PC-3 (cell line): ENCODE measurements at places on chromosomes 7 and 10.

DNA sequence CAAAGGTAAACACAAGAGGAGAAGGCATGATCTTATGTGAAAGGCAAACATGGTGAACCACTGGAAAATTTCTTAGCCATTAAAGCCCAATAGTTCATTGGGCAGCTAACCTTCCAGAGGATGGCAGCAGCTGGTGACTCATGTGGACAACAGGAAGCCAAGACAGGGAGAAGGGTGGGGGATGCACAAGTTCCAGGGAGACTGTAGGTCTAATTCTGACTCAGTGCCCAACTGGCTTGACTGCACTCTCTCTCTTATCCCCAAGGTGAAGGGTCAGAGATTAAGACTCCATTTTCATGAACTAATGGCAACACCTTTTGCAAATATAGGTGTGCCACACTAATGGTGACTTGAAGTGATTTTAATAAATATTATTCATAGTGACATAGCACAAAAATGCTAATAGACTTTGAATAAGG lies 47.9 kb upstream of the SLC35B4 start:
- peak; percentile 95 for DNase-seq

- DNase-seq, result peak; percentile 13
These were observed 2.3 kb downstream of the GRM8 start for GRCh38 chr7:127250312-127251035.

GRCh38 chr7:4079956-4080355 lies 602.1 kb upstream of the FOXK1 start:
- no peak for DNase-seq

GRCh38 chr7:104550362-104550761 lies 222.0 kb downstream of the LHFPL3 start:
- peak; percentile 10 for DNase-seq

- DNase-seq, result no peak
These were observed 33.3 kb upstream of the SH2B2 start for GRCh38 chr7:102253066-102253972.

GRCh38 chr7:77796960-77797359 lies 1.3 kb downstream of the TMEM60 start:
- no peak for DNase-seq

- no peak for DNase-seq
These were observed 111.7 kb upstream of the BTBD16 start for GRCh38 chr10:122159141-122159970.

- DNase-seq, result peak; percentile 43
These were observed 22.8 kb downstream of the FRMPD2 start for GRCh38 chr10:48251525-48252353.

GRCh38 chr7:98674461-98674860 lies 57.4 kb downstream of the NPTX2 start:
- peak; percentile 11 for DNase-seq

DNA sequence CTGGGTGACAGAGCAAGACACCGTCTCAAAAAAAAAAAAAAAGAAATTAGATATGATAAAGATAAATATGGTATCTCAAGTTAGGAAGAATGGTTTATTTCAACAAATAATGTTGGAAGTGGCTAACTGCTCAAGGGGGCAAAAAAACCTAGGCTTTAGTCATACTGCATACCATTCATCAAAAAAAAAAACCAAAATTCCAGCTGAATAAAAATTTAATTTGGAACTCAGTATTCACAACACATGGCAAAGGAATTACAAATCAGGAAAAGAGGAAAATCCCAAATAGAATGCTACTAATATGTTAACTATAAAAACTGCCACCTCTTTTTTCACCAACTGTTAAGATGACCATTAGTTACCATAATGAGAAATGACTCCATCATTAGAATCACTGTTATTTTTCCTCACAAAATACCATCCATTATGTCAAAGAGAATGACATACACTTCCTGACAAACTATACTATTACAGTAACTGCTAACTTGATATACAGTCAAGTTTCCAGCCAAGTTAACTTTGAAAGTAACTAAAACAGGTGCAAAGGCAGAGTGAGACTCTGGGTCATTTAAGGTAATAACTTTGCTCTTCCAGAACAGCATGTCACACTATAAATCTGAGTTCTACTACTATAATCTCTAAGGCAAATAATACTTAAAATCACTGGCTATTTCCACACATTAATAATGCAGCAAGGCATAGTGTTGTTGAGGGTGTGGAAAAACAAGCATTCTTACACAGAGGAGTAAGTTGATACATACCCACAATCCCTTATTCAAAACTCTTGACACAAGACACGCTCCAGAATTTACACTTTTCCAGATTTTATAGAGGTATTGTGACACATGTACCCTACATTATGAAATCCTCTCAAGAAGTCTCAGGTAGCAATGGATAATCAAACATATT lies 10.2 kb downstream of the KBTBD2 start:
- no peak for DNase-seq
